ENCODE measurements at places on chromosomes 7 and 10. TPM values are rescaled to one million over a fixed set of nuclear protein-coding genes. Genes with fewer than 3 reads are reported as not detected.

GRCh38 chr7:41924796-41925195, 221.9 kb upstream of the INHBA start:
- DNase-seq, result no peak

- DNase-seq, result peak; percentile 79
Observed at GRCh38 chr7:15464667-15465121, 97.1 kb downstream of the AGMO start.

DNA sequence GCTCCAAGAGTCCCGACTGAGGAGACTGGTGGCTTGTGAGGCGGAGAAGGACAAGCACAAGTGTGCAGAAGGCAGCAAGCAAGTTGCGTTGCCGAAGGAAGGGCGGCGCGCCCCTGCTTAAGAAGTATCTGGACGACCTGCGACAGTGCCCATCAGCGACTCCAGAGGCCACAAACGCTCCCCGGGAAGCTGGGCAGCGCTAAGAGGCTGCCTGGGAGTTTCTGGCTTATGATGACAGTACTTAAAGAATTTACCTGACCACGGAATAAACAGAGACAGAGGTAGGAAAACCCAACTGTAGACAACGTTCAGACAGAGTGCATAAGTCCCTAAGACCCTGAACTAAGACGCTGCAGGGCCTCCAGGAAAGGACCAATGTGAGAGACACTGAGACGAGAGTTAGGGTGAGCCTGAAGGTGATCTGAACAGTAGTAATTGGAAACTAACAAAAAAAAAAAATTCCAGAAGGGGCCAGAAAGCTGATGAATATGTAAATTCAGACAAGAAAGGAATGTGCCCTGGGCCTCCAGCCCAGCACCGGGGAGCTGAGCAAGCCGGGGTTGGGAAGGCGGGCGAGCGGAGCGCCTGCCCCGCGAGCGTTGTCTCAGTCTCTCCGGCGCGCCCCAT, 1.0 kb downstream of the OSBPL3 start:
- DNase-seq, result no peak

- no peak for DNase-seq
Observed at GRCh38 chr10:44968500-44969400, 9.1 kb downstream of the RASSF4 start.

Gene CLRN3
- total RNA-seq, result 15.4 TPM
